Activated CD4-positive, alpha-beta T cell treated with anti-CD3 and anti-CD28 coated beads, Interleukin-2, amount 50 U/mL, for 4 hours (primary cell): ENCODE measurements at places on chromosomes 5 and 9.
A peak's percentile ranks its signal among the peaks of the same experiment; 100 is the strongest.

GRCh38 chr9:19976226-19976625, 187.4 kb upstream of the SLC24A2 start:
- peak; percentile 15 for DNase-seq

- DNase-seq, result no peak
Measured at GRCh38 chr9:11735391-11735790, 957.8 kb upstream of the TYRP1 start.

DNA sequence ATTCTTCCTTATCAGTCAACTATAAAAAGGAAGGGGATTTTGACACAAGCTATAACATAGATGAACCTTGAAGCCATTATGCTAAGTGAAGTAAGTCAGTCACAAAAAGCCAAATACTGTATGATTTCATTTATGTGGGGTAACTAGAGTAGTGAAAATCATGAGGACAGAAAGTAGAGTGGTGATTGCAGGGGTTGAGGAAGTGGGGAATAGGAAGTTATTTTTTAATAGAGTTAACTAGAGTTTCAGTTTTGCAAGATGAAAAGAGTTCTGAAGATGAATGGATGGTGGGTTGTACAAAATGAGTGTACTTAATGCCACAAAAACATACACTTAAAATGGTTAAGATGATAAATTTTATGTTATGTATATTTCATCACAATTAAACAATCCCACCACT, 65.4 kb upstream of the FAM174A start:
- no peak for DNase-seq

GRCh38 chr9:8643896-8644295, 844.3 kb upstream of the DMAC1 start:
- no peak for DNase-seq

DNA sequence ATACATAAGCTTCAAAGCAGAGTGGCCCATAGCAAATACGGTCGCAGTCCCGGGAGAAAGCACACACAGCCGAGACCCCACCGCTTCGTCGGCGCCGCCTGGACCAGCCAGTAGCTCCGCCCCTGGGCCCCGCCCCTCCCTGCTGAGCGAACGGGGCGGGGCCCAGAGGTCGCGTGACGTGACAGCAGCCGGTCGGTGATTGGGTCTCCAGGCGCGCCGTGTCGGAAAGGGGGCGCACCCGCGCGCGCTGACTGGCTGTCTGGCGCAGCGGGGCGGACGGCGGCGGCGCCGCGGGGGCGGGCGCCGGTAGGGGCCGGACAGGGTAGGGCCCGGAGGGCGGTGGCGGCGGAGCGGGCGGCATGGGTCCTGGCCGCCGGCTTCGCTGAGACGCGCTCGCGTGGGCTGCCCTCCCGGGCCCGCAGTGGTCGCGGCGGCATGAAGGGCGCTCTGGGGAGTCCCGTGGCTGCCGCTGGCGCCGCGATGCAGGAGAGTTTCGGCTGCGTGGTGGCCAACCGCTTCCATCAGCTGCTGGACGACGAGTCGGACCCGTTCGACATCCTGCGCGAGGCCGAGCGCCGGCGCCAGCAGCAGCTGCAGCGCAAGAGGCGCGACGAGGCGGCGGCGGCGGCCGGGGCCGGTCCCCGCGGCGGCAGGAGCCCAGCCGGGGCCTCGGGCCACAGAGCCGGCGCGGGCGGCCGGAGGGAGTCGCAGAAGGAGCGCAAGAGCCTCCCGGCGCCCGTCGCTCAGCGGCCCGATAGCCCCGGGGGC, at the start of gene HABP4:
Gene HABP4, plus strand, starts transcription at position 325 of the 768 bp plus-strand sequence. Its CDS starts 111 bp downstream, at position 436.
- peak; percentile 92 for DNase-seq

- no peak for DNase-seq
Measured at GRCh38 chr5:5340206-5340729, 82.2 kb upstream of the ICE1 start.
